Cardiac septum (tissue), 1 donor: ENCODE measurements at places on chromosomes 2 and 18. TPM values are rescaled to one million over a fixed set of nuclear protein-coding genes. Genes with fewer than 3 reads are reported as not detected.

The PCARE gene
- total RNA-seq = 0.11 TPM

The ESPNL gene
- total RNA-seq = 0.08 TPM

The RESP18 gene
- total RNA-seq = not detected

The TUBA3E gene
- 1.2 TPM for total RNA-seq

The MYOM1 gene
- total RNA-seq = 878 TPM

The SCN1A gene
- 0.03 TPM for total RNA-seq

The UGT1A10 gene
- total RNA-seq = not detected

The ST6GAL2 gene
- total RNA-seq = 0.38 TPM

The TFCP2L1 gene
- total RNA-seq = 0.03 TPM

The IL36G gene
- not detected for total RNA-seq

The BOLL gene
- not detected for total RNA-seq

The KHK gene
- 1.1 TPM for total RNA-seq

The BCL11A gene
- total RNA-seq = 16.9 TPM
